PC-3 (cell line): ENCODE measurements at places on chromosomes 3 and 15. TPM values are rescaled to one million over a fixed set of nuclear protein-coding genes. Genes with fewer than 3 reads are reported as not detected.

GUCA1C gene
- not detected in 2 replicates for total RNA-seq

GRCh38 chr15:96353930-96354730 is 23.6 kb downstream of the NR2F2 start:
- H3K36me3 ChIP-seq: no peaks in the 10 kb centered on the region
- peak overlapping the region; percentile 73 for H3K4me3 ChIP-seq
- H3K27ac ChIP-seq: no peak overlapping the region
- H3K27me3 ChIP-seq: no peaks in the 10 kb centered on the region
- peak; percentile 22 for DNase-seq
- peaks cover 6% of the 10 kb centered on the region for H3K4me1 ChIP-seq

LTK gene
- 0.07 and 0.29 TPM in 2 replicates for total RNA-seq

GRCh38 chr15:91073077-91073476 is 27.0 kb upstream of the SV2B start:
- no peak overlapping the region for H3K4me3 ChIP-seq
- DNase-seq: no peak
- no peaks in the 10 kb centered on the region for H3K36me3 ChIP-seq
- H3K27ac ChIP-seq: no peak overlapping the region
- peaks cover 35% of the 10 kb centered on the region for H3K27me3 ChIP-seq

SLC51B gene
- total RNA-seq: not detected in 2 replicates

- peaks cover 22% of the 10 kb centered on the region for H3K4me1 ChIP-seq
- H3K27ac ChIP-seq: no peak overlapping the region
- H3K4me3 ChIP-seq: no peak overlapping the region
- no peaks in the 10 kb centered on the region for H3K27me3 ChIP-seq
Measured at GRCh38 chr3:15102836-15103235, 3.9 kb upstream of the RBSN start.

RLBP1 gene
- total RNA-seq: not detected in 2 replicates

DNA sequence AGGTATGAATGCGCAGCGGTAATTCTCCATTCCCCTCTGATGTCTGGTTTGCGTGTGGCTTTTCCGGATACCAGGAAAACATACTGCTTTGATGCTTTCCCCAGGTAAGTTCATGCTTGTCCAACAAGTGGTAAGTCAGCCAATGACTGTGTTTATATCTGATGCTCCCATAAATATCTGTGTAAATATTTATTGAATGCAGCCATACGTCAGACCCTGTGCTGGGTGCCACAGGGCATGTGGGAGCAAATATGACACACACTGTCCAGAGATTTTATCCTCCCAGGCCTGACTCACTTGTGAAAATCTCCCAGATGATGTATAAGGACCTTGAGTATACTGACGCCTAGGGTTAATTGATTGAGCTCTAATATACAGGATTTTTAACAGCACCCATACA is 29.6 kb upstream of the CEMIP start:
- DNase-seq: peak; percentile 96
- peaks cover 14% of the 10 kb centered on the region for H3K36me3 ChIP-seq

ATP8B4 gene
- total RNA-seq: not detected in 2 replicates

TM4SF1 gene
- total RNA-seq: 408 and 535 TPM in 2 replicates

TFG gene
- 97.9 and 106 TPM in 2 replicates for total RNA-seq

- H3K4me3 ChIP-seq: no peak overlapping the region
- no peaks in the 10 kb centered on the region for H3K27me3 ChIP-seq
Measured at GRCh38 chr3:117534138-117534537, 824.6 kb downstream of the TUSC7 start.

DNA sequence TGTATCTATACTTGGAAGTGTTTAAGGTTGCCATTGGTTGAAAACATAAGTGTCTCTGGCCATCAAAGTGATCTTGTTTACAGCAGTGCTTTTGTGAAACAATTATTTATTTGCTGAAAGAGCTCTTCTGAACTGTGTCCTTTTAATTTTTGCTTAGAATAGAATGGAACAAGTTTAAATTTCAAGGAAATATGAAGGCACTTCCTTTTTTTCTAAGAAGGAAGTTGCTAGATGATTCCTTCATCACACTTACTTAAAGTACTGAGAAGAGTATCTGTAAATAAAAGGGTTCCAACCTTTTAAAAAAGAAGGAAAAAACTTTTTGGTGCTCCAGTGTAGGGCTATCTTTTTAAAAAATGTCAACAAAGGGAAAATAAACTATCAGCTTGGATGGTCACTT is 19.7 kb downstream of the B3GNT5 start:
- H3K36me3 ChIP-seq: peaks cover 24% of the 10 kb centered on the region
- H3K4me3 ChIP-seq: no peak overlapping the region
- DNase-seq: no peak
- no peak overlapping the region for H3K27ac ChIP-seq
- H3K4me1 ChIP-seq: peaks cover 74% of the 10 kb centered on the region
- H3K27me3 ChIP-seq: no peaks in the 10 kb centered on the region

- peak; percentile 28 for DNase-seq
- H3K27me3 ChIP-seq: no peaks in the 10 kb centered on the region
- peaks cover 8% of the 10 kb centered on the region for H3K4me1 ChIP-seq
- no peak overlapping the region for H3K27ac ChIP-seq
Measured at GRCh38 chr3:65398953-65399352, 639.8 kb downstream of the MAGI1 start.

GOLGA8J gene
- not detected in 2 replicates for total RNA-seq

- H3K27me3 ChIP-seq: no peaks in the 10 kb centered on the region
- no peak overlapping the region for H3K27ac ChIP-seq
- H3K36me3 ChIP-seq: no peaks in the 10 kb centered on the region
- DNase-seq: no peak
- no peak overlapping the region for H3K4me3 ChIP-seq
- no peaks in the 10 kb centered on the region for H3K4me1 ChIP-seq
Measured at GRCh38 chr3:58798312-58798711, 131.7 kb upstream of the FAM3D start.

- DNase-seq: no peak
- no peaks in the 10 kb centered on the region for H3K27me3 ChIP-seq
- H3K36me3 ChIP-seq: no peaks in the 10 kb centered on the region
- H3K27ac ChIP-seq: no peak overlapping the region
- peaks cover 12% of the 10 kb centered on the region for H3K4me1 ChIP-seq
Measured at GRCh38 chr3:159029306-159030026, 227.6 kb downstream of the MFSD1 start.

DNA sequence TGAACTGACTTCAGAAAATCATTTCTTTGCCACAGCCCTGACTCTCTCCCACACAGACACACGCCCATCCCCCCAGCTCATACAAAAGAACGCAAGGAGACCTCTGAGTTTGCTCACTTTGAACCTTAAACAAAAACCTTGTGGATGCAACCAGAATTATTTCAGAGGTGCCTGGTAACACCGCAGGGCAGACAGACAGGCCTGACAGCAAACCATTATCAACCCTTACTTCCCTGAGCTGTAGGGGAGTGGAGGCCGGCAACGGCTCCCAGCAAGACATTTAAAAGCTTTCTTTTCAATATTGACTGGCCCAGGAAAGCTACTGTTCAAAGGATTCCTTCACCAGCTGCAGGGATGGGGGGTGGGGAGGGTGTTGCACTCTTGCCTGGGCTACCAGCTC is 2.0 kb upstream of the EFCC1 start:
- no peak for DNase-seq
- H3K36me3 ChIP-seq: no peaks in the 10 kb centered on the region
- H3K4me3 ChIP-seq: no peak overlapping the region
- H3K27me3 ChIP-seq: no peaks in the 10 kb centered on the region

AHSG gene
- not detected in 2 replicates for total RNA-seq

SAMD7 gene
- not detected in 2 replicates for total RNA-seq

FEZF2 gene
- total RNA-seq: not detected in 2 replicates

PLSCR2 gene
- 0.86 TPM in 1 of 2 replicates, not detected in the other for total RNA-seq

KBTBD13 gene
- not detected in 2 replicates for total RNA-seq

GRCh38 chr3:187593451-187593850 is 76.7 kb downstream of the SST start:
- H3K36me3 ChIP-seq: no peaks in the 10 kb centered on the region
- no peak overlapping the region for H3K4me3 ChIP-seq
- H3K4me1 ChIP-seq: no peaks in the 10 kb centered on the region
- DNase-seq: no peak
- H3K27ac ChIP-seq: no peak overlapping the region
- H3K27me3 ChIP-seq: peaks cover 82% of the 10 kb centered on the region

DNA sequence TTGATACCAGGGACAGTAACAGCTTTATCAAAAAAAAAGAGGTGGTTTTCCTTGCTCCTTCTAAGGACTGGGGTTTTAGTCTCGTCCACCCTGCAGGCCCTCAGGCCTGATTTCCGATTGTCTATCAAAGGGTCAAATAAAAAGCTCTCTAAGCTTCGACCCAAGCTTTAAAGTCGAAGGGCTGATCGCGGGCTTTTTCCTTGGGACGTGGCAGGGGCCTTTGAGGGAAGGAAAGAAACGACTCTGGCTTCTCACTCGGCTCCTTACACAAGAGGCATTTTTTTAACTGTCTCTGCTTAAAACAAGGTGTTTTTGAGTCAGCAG is 354 bp upstream of the KLHL24 start:
- H3K27me3 ChIP-seq: no peaks in the 10 kb centered on the region
- peak overlapping the region; percentile 75 for H3K4me3 ChIP-seq
- peaks cover 25% of the 10 kb centered on the region for H3K4me1 ChIP-seq
- H3K36me3 ChIP-seq: no peaks in the 10 kb centered on the region
- no peak for DNase-seq

DNA sequence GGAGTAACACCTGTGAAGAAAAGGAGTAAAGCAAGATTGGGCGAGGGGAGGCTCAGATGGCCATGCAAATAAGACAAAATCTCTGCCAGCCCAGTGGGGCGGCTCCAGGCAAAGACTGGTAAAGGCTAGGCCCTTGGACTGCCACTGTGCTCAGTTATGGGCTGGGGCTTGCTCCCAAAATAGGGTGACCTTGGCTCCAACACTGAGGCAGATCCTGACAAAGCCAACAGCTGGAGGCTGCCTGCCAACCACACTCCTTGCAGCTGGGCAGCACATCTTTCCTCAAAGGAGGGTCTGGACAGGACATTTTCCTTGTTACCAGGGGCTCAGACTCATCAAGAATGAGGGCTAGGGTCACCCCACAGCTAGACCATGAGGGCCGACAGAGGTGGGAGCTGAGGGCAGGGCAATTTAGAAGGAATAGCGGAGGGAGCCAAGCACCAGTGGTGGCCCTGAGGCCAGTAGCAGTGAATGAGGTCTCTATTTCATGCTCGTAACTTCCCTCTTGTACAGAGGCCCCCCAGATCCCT is 86.1 kb downstream of the CHRD start:
- H3K27ac ChIP-seq: no peak overlapping the region
- H3K27me3 ChIP-seq: peaks cover 4% of the 10 kb centered on the region
- H3K4me3 ChIP-seq: no peak overlapping the region
- H3K4me1 ChIP-seq: no peaks in the 10 kb centered on the region
- no peaks in the 10 kb centered on the region for H3K36me3 ChIP-seq

DNA sequence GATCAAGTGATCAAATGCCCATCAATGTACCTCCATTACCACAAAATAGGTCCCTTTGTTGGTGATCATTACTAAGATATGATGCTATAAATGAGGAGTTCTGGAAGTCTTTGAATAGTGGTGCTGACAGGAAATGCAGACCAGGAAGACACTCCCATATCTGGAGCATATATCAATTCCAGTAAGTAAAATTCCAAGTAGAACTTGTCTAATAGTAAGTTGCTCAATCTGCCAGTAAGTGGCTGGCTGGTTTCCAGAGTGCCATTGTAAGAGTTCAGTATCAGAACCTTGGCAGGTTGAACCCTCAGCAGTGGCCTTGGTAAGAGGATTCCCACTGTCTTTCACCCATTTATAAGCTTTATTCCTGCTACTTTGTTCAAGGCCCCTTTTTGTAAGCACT is 379.9 kb upstream of the RBMS3 start:
- DNase-seq: no peak
- H3K27ac ChIP-seq: no peak overlapping the region
- no peaks in the 10 kb centered on the region for H3K36me3 ChIP-seq
- no peaks in the 10 kb centered on the region for H3K4me1 ChIP-seq
- no peak overlapping the region for H3K4me3 ChIP-seq

GRCh38 chr3:51378726-51379125 is 6.4 kb upstream of the MANF start:
- peaks cover 5% of the 10 kb centered on the region; the same call in 1 of the 2 replicates for H3K4me1 ChIP-seq
- H3K27ac ChIP-seq: no peak overlapping the region
- H3K4me3 ChIP-seq: no peak overlapping the region
- no peaks in the 10 kb centered on the region for H3K27me3 ChIP-seq
- H3K36me3 ChIP-seq: no peaks in the 10 kb centered on the region
- no peak for DNase-seq

DNA sequence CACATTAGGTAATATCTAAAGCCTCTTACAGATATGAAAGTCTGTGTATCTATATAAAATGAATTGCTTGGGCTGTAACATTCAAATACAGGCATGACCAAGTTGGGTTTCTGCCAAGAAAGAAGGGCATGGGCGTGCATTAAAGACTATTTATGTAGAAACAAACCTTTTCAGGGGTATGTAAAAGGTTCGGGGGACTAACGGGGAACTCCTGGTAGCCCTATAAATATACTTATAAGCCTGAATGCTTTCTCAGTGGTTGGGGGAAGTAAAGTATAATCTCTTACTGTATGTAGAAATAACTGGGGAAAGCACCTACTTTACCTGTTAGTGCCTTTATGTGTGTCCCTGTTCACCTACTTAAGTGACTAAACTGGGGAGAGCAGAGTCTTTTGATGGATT is 154.5 kb upstream of the TBL1XR1 start:
- H3K4me1 ChIP-seq: peaks cover 7% of the 10 kb centered on the region
- no peaks in the 10 kb centered on the region for H3K27me3 ChIP-seq
- H3K4me3 ChIP-seq: no peak overlapping the region
- no peaks in the 10 kb centered on the region for H3K36me3 ChIP-seq
- no peak overlapping the region for H3K27ac ChIP-seq

PIF1 gene
- total RNA-seq: 43.5 and 45.3 TPM in 2 replicates

DNA sequence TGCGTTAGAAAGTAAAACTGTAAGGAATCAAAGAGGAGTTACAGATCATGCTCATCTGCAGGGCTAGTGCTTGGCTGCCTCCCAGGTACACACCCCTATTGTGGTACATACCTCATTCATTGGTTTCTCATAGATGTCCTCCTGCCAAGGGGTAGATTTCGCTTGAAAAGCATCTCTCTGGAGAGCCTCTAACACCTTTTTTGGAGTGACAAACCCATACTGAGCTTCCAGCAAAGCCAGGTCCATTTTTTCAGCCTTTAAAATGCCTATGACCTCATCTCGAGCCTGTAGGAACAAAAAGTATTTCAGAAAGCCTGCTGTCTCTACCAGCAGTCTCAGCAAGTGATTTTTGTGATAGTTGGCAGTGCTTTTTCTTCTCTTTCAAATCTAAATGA is 112.1 kb downstream of the CMSS1 start:
- peak; percentile 53 for DNase-seq
- no peaks in the 10 kb centered on the region for H3K27me3 ChIP-seq
- no peak overlapping the region for H3K4me3 ChIP-seq
- no peaks in the 10 kb centered on the region for H3K36me3 ChIP-seq
